ENCODE measurements at places on chromosomes 6 and 20.
A peak's percentile ranks its signal among the peaks of the same experiment; 100 is the strongest.

GRCh38 chr6:308768-309167, 16.5 kb downstream of the DUSP22 start:
- no peaks in the 10 kb centered on the region for H3K27me3 ChIP-seq
- H3K4me3 ChIP-seq: no peak overlapping the region
- no peak overlapping the region for H3K27ac ChIP-seq
- no peak for DNase-seq
- H3K36me3 ChIP-seq: no peaks in the 10 kb centered on the region
- peaks cover 12% of the 10 kb centered on the region for H3K4me1 ChIP-seq

GRCh38 chr6:131182991-131183425, 47.7 kb downstream of the AKAP7 start:
- H3K4me1 ChIP-seq: peaks cover 14% of the 10 kb centered on the region
- DNase-seq: no peak
- H3K4me3 ChIP-seq: peak overlapping the region; percentile 82
- H3K36me3 ChIP-seq: peaks cover 17% of the 10 kb centered on the region
- peak overlapping the region; percentile 90 for H3K27ac ChIP-seq

DNA sequence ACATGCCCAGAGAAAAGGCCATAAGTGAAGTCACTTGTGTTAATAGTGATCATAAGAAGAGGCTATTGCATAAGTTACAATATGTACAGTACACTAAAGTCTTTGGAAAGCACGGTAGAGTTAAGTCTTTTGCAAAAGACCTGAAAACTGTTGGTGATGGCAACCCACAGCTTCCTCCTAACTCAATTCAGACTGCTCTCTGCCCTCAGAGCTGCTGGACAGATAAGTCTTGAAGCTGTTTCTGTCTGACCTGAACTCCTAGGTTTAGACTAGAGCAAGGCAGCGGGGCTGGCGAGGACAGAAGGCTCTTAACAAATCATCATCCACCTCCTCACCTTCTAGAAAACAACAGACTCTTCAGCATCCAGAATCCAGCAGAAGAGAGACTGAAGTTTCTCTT, 125.4 kb downstream of the CD24 start:
- H3K36me3 ChIP-seq: no peaks in the 10 kb centered on the region
- H3K4me3 ChIP-seq: no peak overlapping the region
- no peak for DNase-seq
- peaks cover 11% of the 10 kb centered on the region for H3K27me3 ChIP-seq
- no peak overlapping the region for H3K27ac ChIP-seq

DNA sequence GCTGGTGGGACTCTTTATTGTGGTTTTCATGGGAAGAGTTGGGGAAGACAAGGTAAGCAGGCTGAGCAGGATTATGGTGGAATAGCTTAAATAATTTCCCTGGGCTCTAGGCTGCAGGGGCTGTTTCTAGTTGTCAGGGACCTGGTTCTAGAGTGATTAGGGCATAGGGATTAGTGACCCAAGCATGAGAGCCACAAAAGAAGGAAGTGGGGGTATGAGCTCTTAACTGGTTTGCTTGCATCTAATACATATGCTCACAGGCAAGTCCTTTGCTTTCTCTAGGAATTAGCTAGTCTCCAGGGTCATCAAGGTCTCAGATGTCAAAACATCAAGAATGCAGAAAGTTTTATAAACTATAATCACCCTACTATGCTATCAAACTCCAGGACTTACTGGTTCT, 67.5 kb upstream of the NRN1 start:
- H3K27ac ChIP-seq: no peak overlapping the region
- H3K27me3 ChIP-seq: peaks cover 33% of the 10 kb centered on the region
- DNase-seq: no peak
- peaks cover 2% of the 10 kb centered on the region for H3K36me3 ChIP-seq
- no peaks in the 10 kb centered on the region for H3K4me1 ChIP-seq
- H3K4me3 ChIP-seq: no peak overlapping the region

DNA sequence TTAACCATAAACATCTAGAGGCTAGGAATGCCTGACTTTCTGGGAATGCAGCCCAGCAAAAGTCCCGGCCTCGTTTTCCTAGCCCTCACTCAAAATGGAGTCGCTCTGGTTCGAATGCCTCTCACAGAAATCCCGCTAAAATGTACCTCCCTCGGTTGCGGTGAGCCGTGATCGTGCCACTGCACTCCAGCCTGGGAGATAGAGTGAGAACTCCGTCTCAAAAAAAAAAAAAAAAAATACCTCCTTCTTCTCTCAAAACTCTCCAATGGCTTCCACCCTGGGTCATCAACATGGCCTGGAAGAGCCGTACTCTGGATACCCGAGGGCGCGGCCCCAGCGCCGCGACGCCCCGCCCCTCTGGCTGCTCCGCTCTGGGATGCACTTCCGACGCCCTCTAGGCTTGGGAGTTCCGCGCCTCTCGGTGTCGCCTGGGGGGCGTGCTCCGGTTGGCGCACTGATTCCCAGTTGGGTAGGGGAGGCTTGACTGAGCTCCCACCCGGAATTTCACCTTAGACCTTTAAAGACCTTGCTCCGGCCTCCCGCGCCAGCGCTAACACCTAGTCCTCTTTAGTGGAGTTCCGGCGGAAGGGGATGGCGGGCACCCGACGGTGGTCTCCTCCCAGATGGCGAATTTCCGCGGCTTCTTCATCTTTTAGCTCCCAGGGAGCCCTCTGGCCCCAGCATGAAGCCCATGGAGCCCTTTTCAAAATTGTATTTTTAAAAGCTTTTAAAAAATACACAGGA, 12.3 kb downstream of the HMGN4 start:
- peak overlapping the region; percentile 74 for H3K27ac ChIP-seq
- peak overlapping the region; percentile 87 for H3K4me3 ChIP-seq
- DNase-seq: peak; percentile 47
- no peaks in the 10 kb centered on the region for H3K36me3 ChIP-seq
- peaks cover 5% of the 10 kb centered on the region for H3K4me1 ChIP-seq
- H3K27me3 ChIP-seq: no peaks in the 10 kb centered on the region

GRCh38 chr6:131286469-131287040, 151.3 kb downstream of the AKAP7 start:
- H3K36me3 ChIP-seq: peaks cover 3% of the 10 kb centered on the region
- no peaks in the 10 kb centered on the region for H3K27me3 ChIP-seq
- peaks cover 11% of the 10 kb centered on the region for H3K4me1 ChIP-seq
- no peak for DNase-seq
- no peak overlapping the region for H3K4me3 ChIP-seq
- no peak overlapping the region for H3K27ac ChIP-seq

DNA sequence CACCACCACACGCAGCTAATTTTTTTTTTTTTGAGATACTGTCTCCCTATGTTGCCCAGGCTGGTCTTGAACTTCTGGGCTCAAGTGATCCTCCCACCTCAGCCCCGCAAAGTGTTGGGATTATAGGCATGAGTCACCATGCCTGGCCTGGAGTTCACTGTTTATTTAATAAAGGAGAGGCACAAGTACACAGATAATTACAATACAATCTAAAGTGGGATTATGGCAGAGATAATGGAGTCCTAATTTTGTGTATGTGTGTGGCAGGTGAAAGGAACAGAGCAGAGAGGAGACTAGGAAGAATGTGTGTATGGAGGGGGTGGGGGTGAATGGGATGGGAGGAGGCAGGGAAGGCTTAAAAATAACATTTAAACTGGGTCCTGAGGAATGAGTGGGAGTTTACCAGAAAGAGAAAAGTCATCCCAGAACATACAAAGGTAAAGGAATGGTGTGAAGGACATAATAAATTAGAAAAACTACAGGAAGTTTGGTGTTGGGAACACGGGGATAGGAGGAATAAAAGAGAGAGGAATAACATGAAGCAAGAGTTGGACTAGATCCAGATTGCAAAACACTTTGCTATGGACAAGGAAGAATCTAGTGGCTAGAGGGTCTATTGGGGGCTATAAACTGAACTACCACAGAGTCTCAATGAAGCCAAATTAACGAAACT, 4.4 kb downstream of the NCOA5 start:
- H3K27me3 ChIP-seq: no peaks in the 10 kb centered on the region
- H3K4me1 ChIP-seq: peaks cover 45% of the 10 kb centered on the region
- peaks cover 2% of the 10 kb centered on the region for H3K36me3 ChIP-seq

DNA sequence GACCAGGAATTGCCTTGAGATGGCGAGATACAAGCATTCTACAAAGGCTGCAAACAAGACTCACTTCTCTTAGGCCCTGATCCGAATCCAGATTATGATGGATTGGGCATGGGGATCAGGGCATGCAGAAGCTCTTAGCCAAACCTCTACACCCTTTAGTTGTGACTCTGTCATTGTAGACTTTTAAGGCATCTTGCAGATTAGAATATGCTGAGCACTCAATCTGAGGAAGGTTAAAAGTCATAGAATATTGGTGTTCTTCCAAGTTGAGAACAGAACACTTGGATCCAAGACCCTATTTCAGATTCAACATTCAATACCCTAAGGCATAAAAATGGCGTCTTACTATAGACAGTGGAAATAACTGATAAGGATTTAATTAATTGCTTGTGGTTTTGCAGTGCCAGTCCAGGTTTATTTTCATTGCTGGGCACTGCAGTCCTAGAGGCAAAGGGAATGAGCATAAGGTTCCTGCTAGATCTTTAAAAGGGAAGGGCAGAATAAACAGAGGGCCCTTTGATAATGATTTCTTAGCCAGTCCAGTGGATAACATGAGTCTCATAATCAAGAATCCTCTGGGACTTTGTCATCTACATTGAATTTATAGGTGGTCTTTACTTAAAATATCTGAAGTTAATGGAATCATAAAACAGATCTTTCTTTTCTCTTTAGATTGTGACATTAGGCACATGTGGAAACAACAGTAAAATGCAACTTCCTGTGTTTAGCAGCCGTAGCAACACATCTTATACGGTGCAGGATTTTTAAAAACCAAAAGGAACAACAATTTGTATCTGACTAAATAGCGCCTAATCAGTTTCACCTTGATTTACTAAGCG, 17.6 kb downstream of the PHACTR2 start:
- DNase-seq: no peak
- peaks cover 45% of the 10 kb centered on the region for H3K4me1 ChIP-seq
- H3K4me3 ChIP-seq: no peak overlapping the region

GRCh38 chr20:61502433-61502832, 250.4 kb downstream of the CDH4 start:
- H3K36me3 ChIP-seq: no peaks in the 10 kb centered on the region
- DNase-seq: no peak
- H3K4me3 ChIP-seq: no peak overlapping the region
- peaks cover 3% of the 10 kb centered on the region for H3K4me1 ChIP-seq
- no peak overlapping the region for H3K27ac ChIP-seq
- no peaks in the 10 kb centered on the region for H3K27me3 ChIP-seq

GRCh38 chr20:1979106-1979778, 14.6 kb downstream of the PDYN start:
- DNase-seq: no peak
- no peaks in the 10 kb centered on the region for H3K4me1 ChIP-seq
- peaks cover 61% of the 10 kb centered on the region for H3K27me3 ChIP-seq
- H3K27ac ChIP-seq: no peak overlapping the region
- H3K36me3 ChIP-seq: peaks cover 2% of the 10 kb centered on the region

- H3K36me3 ChIP-seq: no peaks in the 10 kb centered on the region
- no peak overlapping the region for H3K27ac ChIP-seq
- H3K4me1 ChIP-seq: peaks cover 27% of the 10 kb centered on the region
- DNase-seq: no peak
- peak overlapping the region; percentile 1 for H3K4me3 ChIP-seq
Measured at GRCh38 chr6:30763618-30764489, 19.5 kb upstream of the IER3 start.

DNA sequence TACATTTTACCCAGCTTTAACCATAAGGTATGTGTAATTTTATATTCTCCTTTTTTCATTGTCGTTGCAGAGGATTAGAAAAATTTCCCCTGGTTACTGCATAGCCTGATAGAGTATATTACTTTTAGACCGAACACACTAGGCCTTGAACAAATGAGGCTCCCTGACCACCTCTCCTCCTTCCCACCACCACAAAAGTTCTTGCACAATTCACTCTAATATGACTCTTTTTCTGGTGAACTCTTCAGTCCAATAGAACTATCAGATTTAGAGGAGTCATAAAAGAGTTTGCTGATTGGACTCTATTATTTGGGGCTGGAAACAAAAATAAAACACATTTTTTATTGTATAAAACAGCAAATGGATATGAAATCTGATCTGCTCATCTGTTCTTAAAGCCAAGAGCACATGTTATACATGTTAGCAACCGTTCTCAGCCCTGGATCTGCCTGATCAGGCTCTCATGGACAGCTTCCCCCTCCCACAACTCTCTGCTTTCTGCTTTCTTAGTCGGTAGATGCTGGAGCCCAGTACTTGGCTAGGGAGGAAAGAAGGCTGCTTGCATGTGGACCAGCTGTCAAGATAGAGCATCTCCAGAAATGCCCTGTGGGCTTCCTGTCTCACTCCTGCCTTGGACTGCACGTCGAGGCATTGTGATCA, 83.5 kb downstream of the CD164 start:
- DNase-seq: no peak
- H3K4me1 ChIP-seq: peaks cover 2% of the 10 kb centered on the region
- peaks cover 28% of the 10 kb centered on the region for H3K27me3 ChIP-seq
- H3K4me3 ChIP-seq: no peak overlapping the region

GRCh38 chr6:66230591-66230990, 523.6 kb upstream of the EYS start:
- no peaks in the 10 kb centered on the region for H3K4me1 ChIP-seq
- H3K27me3 ChIP-seq: no peaks in the 10 kb centered on the region
- no peak overlapping the region for H3K27ac ChIP-seq

DNA sequence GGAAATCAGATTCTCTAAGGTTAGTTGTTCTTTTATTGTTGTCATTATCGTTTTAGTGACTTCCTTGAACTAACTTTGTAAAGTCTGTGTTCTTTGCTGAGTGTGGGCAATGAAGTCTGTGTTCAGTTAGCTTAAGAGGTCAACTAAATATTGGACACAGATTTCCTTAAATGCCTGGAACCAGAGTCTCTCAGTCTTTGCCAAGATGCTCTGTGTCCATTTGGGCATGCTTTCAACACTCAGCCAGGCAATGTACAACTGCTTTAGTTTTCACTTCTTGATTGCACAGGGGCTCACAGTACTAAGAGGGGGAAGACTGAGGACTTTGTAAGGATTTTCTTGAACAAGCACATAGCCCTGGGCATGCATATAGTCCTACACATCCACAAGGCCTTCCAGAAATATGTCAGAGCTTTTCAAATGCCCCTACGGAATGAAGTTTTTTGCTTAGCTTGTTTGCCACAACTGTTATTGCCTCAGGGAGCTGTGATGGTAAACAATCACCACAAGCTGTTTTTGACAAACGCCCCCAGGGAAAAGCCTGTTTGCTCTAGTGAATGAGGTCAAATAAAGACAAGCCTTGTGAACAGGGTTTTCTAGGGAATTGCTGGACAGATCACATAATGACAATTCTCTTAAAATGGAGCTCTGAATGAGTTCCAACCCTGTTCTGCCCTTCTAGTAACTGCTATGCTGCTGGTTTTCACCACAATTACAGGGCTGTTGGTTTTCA, 82.5 kb downstream of the B3GAT2 start:
- H3K27me3 ChIP-seq: peaks cover 6% of the 10 kb centered on the region
- H3K36me3 ChIP-seq: peaks cover 4% of the 10 kb centered on the region
- no peak overlapping the region for H3K27ac ChIP-seq
- no peaks in the 10 kb centered on the region for H3K4me1 ChIP-seq
- no peak overlapping the region for H3K4me3 ChIP-seq
- DNase-seq: no peak

- DNase-seq: no peak
- no peak overlapping the region for H3K4me3 ChIP-seq
- H3K27ac ChIP-seq: no peak overlapping the region
- H3K4me1 ChIP-seq: peaks cover 2% of the 10 kb centered on the region
- H3K36me3 ChIP-seq: no peaks in the 10 kb centered on the region
Measured at GRCh38 chr6:47653706-47654105, 44.7 kb upstream of the ADGRF4 start.

All from T-helper 17 cell (primary cell).